ENCODE measurements at places on chromosomes 6 and 20.

DNA sequence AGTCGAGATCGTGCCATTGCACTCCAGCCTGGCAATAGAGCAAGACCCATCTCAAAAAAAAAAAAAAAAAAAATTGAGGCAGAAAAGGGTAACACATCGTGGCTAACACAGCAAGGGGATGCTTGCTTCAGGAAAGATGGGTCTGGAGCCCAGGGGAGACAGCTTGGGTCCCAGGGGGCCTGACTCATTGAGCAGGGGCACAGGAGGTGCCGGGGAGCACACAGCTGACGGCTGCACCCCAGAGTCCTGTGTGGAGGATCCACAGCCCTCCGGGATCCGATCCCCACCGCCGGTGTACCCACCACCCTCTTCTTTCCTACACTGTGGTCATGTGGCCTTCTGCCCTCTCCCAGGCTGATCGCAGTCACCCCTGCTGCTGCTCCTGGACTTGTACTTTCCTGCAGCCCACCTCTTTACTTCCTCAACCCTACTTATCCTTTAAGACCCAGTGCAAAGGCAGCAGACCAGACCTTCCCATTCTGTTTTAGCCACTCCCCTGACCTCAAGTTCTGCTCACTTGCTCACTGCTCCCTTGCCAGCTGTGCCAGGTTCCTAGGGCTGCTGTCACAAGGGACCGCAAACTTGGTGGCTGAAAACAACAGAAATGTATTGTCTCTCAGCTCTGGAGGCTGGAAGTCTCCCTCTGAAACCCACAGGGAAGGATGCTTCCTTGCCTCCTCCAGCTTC lies 17.6 kb upstream of the EZR start:
- no peak for DNase-seq

DNA sequence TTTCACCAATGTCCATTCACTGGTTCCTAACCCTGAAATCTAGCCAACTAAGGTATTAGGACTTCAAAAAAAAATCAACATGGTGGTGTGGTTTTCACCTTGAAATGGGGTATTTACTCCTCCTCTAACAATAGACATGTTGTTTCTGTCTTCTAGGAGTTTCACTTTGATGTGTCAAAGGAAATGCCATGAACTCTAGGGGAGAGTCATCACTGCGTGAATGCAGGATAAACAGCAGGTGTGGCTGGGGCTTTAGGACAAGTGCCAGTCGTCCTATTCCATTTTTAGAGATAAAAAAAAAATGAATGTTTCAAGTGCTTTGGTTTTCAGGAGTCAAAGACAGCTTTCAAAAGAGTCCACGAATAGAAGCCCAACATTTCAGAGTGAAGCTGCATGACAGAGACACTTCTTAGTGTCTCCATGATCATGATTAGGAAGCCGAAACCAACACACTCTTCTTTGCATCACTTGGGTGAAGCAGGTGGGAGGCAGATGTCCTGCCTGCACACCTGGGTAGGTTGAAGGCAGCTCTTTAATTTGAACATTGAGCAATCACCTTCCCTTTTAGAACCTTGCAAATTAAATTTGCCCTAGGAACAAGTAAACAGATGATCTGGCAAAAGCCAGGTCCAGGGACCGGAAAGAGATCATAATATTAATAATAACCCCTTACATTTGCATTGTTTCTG lies 328.5 kb upstream of the PRDM1 start:
- no peak for DNase-seq

DNA sequence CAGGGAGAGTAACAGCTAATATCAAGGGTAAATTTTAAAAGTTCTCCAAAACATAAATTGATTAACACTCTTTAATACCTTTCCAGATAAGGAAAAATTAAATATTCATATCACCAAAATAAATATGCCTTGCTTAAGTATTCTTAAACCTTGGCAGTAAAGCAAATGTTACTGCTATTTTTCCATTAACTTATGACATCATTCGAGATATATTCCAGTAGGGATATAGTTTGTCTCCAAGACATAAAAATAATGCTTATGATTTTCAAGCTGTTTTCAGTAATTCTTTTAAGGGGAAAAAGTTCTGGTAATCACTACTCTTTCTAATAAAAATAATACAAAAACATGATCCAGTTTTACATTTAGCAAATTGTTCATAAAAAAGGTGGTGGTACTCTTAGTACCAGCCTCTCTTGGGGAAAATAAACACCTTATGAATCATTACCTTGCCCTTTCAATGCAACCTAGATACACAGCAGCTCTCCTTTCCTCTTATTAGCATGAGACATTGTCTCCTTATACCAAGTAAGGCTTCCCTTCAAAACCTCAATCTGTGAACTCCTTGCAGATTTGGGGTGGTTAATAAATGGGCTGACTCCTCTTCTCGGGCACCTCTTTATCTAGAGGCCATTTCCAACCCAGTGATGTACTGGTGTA lies 31.5 kb upstream of the LTV1 start:
- no peak for DNase-seq

- DNase-seq: no peak
Observed at GRCh38 chr6:56040889-56041301, 165.5 kb upstream of the BMP5 start.

GRCh38 chr6:105992315-105992961 lies 93.7 kb upstream of the PRDM1 start:
- peak; percentile 84 for DNase-seq

DNA sequence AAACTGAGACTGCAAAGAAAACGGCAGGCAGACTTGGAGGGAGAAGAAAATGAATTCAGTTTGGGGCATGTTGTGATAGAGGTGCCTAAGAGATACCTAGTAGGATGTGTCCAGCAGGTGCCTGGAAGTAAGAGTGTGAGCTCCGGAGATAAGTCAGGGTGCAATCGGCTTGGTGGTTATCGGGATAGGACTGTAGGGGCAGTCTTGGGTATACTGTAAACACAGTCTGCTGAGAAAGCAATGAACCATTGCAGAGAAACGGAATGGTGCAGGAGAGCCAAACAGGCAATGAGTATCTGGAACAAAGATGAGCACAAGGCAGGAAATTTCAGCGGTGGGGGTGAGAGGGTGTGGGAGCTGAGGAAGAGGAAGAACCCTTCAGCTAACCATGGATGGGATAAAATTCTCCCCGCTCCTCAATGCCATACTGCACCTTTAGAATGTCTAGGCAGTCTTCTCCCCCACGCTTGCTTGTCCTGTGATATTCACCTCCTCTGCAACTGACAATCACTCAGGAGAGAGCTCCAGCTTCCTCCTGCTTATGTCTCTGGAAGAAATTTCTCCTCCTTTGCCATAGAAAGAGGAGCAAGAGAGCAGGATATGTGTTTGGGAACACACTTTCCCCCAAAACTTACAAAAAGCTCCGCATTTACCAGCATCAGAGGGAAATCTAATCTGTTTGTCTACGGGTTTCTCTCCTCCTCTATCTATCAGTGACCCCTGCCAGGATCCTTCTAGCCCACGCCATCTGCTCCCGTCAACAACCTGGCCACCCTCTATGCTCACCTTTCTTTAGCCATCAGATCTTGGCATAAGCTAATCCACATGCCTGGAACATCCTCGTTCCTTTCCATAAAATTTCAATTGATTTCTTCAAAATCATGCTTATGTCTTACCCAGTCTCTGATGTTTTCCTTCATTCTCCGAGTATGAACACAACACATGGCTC lies 381.7 kb upstream of the JARID2 start:
- DNase-seq: no peak

DNA sequence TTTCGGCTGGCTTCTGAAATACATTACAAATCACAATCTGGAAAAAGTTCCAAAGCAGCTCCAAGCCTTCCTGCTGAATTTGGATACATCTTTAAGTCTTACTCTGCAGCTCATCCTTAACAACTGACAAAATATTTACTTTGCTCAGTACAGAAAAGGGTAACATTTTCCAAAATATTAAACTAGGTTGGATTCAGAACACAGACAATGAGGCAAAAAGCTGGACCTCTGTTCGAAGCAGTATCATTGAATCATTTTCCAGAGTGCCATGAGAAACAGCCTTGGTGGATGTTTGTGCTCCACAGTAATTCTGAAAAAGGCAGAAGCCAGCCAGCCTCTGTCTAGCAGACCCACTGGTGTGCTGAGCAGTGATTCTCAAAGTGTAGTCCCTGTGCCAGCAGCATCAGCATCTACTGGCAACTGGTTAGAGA lies 162.1 kb downstream of the AIG1 start:
- DNase-seq: no peak

DNA sequence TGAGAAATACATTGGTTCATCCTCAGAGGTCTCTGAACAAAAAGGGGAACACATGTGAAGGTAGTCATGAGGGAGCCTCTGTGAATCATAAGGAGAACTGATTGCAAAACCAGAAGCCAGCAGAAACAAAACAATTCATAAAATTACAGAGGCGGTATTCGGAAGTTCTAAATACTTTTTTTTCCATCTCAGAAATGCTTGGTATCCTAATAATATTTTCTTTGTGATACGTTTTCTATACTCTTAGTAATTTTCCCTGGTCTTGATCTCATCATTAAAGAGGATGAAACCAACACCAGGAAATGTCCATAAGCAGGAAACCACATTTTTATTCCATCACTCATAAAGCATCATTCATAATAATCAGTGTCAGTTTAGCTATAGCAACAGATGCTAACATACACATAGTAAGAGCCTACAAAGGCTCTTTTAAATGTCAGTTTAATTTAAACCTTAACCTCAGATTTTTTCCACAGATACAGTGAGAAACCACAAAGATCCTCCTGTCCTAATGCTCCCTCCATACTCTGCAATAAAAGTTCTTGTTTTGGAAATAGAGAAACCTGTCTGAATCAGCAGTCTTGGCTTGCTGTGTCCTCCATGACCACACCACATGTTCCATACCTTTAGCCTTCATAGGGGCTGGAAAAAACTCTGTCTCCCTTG lies 29.2 kb downstream of the SGK1 start:
- no peak for DNase-seq

DNA sequence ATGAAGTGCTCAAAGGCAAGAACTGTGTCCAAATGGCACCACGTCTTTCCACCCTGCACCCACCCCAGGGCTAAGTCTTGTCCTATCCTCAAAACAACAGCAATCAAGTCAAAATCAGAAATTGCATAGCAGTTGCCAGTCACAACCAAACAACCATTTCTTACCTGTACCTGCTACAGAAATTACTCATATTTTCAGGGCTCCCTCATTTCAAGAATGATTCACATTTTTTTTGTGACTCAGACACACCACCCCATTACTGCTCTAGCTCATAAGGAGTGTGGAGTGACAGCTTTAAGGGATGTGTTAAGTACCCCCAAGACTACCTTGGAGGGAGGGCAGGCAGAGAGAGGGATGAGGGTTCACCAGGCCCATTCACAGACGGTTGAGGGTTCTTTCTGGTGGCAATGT lies 111.7 kb downstream of the TRERF1 start:
- DNase-seq: peak; percentile 57

DNA sequence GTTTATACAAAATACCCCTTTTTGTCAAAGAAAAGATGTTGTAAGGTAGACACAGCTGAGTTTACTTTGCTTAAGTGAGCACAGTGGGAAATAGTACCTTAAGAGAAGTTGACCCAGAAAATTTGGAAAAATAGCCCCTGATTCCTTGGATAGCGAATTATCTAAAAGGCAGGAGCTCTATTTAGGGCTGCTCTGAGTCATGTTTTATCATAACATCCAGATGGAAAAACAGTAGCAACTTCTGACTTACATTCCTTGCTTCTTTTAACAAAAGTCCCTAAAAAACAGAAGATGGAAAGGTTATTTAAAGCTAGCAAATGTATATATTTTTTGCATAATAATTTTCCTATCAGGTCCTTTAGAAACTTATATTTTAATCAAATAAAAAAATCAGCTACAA lies 59.0 kb downstream of the THEMIS start:
- no peak for DNase-seq

GRCh38 chr6:98047164-98047563 lies 764.1 kb upstream of the MMS22L start:
- no peak for DNase-seq

All from stimulated activated CD4-positive, alpha-beta T cell treated with anti-CD3 and anti-CD28 coated beads, Interleukin-1b, Interleukin-23, amount 100 ng/mL, for 48 hours (primary cell).